Chondrocyte (in vitro differentiated cells): ENCODE measurements at places on chromosomes 16 and 17. TPM values are rescaled to one million over a fixed set of nuclear protein-coding genes. Genes with fewer than 3 reads are reported as not detected.

CHRNB1 gene
- total RNA-seq: 12.2 to 14.0 TPM (median 12.6 TPM) in 3 replicates

RBFOX1 gene
- not detected in 3 replicates for total RNA-seq

CIITA gene
- total RNA-seq: not detected in 3 replicates

HS3ST3B1 gene
- 25.6 to 45.6 TPM (median 27.1 TPM) in 3 replicates for total RNA-seq

DNA sequence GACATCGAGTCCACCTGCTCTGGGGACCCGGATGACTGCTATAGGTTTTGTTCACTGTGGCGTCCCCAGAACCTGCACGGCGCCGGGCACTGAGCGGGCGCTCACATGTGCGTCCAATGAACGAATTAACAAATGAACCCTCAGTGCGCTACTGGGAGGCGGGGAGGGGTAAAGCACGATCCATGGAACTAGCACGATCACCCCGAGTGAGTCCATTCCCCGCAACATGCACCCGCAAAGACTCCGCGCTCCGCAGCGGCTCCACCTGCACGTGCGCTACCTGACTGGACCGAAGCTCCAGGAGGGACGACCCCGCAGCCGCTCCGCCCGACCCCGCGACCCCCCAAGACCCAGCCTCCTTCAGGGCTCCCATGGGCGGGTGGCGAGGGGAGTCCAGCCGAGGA lies 491 bp downstream of the TRAP1 start:
- DNase-seq: no peak

GRCh38 chr17:81489012-81489997 lies 23.3 kb downstream of the ACTG1 start:
- DNase-seq: peak; percentile 75

DNA sequence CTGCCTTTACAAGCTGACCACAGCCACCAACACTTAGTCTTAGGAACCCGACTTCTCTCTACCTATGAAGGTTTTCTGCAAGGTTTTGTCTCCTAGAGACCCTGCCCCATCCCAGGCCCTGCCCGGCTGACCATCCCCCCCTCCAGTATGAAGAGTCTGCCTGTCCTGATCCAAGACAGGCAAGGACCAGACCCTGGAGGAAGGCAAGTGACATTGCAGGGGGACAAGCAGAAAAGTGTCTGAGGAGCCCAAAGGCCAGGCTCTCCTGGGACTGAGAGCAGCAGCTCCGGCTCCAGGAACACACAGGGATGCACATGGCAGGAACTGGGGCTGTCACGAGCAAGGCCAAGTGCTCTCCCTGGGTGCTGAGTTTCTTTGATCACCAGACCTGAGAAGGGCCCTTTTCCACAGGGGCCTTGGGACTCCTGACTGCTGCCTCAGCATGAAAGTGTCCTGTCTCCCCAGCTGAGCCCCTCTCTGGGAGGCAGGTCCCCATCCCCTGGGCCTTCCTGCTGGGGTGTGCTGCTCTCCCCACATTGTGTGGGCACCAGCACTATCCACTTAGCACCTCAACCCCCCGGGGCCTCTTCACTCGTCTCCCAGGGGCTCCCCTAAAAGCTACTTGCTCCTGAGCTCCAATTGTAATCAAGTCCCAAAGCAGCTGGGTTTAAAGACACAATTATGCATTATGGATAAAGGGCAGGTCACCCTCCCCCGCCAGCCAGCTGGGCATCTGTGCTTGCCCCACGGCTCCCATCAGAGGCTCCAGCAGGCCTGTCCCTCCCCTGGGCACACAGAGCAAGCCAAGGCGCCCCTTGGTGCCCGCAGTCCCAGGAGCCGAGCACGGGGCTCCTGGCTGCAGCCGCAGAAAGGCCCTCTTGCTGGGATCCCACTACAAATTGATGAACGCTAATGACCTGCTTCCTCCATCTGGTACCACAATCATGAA lies 11.6 kb upstream of the CACNG4 start:
- DNase-seq: no peak

- no peak for DNase-seq
Observed at GRCh38 chr17:79824893-79825579, 14.2 kb downstream of the CBX4 start.

DNA sequence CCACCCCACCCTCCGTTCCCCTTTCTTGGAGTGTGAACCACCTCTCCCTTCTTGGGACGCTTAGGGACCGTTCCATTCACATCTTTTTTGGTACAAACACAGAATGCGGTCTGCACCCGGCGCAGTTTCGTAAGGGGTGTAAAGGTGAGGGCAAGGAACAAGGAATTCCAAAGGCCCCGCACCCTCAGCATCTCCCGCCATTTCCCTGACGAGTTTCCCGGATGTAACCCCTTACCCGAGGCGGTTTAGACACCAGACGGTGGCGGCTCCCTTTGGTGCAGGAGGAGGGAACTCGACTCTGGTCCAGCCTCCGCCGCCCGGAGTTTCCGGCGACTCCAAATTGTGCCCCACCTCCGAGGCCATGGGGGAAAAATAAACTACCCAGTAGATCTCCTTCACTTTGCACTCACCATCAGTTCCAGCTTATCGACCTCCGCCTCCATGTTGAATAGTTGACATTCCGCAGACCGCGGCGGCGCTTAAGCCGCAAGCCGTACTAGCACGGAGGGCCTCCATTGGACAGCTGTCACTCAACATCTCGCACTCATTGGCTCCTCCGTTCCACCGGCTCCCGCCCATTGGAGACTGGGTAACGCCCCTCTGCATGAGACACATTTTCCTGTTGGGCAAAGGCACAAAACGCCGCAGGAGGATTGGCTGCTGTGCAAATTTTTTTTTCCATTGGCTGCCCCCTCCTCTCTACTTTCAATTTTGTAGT lies at the start of gene SKA2:
SKA2 (minus strand) TSS at position 466 of the 718 bp plus-strand sequence; CDS start at position 443, 23 bp downstream.
- DNase-seq: peak; percentile 98

GRCh38 chr17:57289130-57289529 lies 32.8 kb downstream of the MSI2 start:
- no peak for DNase-seq

DNA sequence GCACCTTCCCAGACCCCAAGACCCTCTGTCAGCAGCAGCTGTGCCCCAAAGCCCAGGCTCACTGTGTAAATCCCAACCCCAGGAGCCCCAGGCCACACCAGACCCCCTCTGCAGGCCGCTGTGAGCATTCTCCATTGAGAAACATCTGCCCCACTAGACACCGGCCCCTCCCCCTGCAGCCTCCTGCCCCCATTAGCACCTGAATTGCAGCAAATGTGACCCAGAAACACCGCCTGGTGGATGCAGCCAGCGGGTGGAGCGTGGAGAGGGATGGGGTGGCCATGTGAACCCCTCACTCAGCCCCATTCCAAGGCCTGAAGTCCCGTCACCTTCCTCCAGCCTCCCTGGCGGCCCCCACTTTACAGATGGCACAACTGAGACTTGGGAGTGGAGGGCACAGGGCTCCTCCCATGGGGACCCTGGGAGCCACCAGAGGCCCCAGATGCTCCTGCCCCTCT lies 2.2 kb downstream of the UBALD1 start:
- DNase-seq: no peak
